ENCODE measurements at places on chromosomes 6 and 20.
A peak's percentile ranks its signal among the peaks of the same experiment; 100 is the strongest.

DNA sequence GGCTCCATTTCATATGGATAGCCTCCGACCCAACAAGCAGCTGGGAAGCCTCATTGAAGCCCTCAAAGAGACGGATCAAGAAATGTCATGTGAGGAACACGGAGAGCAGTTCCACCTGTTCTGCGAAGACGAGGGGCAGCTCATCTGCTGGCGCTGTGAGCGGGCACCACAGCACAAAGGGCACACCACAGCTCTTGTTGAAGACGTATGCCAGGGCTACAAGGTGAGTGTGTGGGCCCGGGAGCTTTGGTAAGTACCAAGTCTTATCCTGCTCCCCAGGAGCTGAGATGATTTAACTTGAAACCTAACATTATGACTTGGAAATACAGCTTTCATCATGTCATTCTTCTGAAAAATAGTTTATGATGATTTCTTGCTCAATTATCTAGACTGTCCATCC is 4.1 kb downstream of the TRIM38 start:
- DNase-seq: no peak

DNA sequence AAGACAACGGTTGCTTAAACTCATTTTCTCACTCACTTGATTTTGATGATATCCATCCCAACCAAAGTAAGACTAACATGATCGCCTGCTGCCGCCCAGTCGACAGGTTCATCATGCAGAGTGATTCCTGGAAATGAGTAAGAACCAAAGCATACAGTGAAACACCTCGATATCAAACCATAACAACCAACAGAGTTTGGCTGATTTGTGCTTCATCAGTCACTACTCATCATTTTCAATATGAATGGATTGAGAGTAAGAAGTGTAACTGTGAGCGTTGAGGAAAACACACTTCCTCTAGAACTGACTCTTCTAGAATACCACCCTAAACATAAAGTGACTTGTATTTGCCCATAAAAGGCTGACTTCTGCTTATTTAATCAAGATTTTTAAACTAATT is 29.2 kb upstream of the ALDH8A1 start:
- no peak for DNase-seq

DNA sequence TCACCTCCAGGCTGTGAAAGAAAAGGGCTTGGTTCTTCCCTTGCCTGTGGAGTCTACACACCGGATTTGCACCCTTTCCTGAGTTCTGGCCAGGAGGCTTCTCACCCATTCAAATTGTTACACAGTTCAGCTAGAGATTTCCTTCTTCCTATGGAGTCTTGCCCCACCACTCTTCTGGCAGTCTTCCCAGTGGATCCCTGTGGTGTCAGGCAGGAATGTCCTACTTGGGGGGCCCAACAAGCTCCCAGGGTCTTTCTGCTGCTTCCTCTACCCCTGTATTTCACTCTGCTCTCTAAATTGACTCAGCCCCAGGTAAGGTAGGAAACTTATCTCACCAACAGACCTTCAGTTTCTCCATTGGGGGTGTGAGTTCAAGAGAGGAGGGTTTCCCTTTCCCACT is 14.0 kb upstream of the CST9L start:
- DNase-seq: no peak

DNA sequence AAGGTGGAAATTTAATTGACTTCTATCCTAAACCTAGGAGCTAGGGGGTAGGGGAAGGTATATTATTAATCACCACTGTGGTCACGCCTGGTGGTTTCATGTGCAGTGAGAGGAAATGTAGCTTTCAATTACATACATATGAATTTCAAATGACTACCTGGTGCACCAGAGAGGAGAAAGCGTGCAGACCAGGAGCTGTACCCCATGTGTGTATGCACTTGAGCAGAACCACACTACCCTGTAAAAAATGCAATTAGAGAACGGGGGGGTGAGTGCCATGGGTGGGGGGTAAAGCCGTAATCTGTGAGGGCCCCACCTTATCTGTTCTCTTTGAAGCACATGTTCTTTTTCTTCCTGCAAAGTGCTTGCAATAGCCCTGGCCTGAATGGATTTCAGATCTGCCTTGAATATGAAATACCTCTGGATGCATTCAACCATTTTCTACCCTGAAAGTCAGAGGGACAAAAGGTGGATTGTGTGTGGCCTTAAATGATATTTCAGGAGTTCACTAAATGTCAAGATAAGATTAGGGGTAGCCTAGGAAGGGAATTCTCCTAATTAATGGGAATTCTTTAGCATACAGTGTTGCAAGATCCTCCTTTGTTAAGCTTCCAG is 30.9 kb upstream of the EDN3 start:
- DNase-seq: no peak

DNA sequence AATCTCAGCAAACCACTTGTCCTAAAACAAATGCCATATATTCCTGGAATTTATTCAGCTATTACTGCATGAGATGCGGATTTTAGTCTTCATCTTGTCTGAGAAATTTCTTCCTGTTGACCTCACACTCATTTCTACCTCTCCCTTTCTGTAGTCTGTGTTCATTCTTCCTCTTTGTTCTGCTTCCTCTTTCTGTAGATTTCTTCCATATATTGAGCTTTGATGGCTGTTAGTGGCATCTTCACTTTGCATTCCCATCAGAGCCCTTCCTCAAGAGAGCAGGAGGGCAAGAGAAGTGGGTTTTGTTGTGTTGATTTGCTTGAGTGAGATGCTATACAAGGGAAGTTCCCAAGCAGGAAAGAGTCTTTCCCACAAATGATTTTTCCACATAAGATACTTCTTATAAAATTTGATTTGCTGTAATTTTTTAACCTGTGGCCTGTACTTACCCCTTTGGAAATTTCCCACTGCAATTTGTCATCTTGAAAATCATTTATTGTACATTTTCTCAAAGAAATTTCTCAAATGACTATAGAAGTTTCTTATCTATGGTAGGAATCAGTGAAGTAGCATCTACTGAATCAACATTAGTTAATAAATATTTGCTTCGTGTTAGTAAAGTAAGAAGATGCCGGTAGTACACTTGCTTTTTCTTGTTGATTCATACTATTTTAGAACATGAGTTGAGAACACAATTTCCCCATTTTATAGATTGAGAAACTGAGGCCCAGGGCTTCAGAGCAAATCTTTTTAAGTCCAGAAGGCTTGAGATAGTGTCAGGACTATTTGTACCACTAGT is 43.8 kb downstream of the MAP3K4 start:
- DNase-seq: no peak

GRCh38 chr6:63307581-63308246 is 12.1 kb downstream of the LGSN start:
- DNase-seq: peak; percentile 64

DNA sequence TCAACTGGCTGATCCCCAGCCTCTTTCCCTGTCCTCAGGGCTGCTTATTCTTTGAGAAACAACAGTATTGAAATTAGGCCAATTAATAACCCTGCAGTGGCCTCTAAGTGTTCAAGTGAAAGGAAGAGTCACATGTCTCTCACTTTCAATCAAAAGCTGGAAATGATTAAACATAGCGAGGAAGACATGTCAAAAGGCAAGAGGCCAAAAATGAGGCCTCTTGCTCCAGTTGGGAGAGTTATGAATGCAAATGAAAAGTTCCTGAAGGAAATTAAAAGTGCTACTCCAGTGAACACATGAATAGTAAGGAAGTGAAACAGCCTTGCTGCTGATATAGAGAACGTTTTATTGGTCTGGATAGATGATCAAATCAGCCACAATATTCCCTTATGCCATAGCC is 131.5 kb downstream of the MACROD2 start:
- no peak for DNase-seq

DNA sequence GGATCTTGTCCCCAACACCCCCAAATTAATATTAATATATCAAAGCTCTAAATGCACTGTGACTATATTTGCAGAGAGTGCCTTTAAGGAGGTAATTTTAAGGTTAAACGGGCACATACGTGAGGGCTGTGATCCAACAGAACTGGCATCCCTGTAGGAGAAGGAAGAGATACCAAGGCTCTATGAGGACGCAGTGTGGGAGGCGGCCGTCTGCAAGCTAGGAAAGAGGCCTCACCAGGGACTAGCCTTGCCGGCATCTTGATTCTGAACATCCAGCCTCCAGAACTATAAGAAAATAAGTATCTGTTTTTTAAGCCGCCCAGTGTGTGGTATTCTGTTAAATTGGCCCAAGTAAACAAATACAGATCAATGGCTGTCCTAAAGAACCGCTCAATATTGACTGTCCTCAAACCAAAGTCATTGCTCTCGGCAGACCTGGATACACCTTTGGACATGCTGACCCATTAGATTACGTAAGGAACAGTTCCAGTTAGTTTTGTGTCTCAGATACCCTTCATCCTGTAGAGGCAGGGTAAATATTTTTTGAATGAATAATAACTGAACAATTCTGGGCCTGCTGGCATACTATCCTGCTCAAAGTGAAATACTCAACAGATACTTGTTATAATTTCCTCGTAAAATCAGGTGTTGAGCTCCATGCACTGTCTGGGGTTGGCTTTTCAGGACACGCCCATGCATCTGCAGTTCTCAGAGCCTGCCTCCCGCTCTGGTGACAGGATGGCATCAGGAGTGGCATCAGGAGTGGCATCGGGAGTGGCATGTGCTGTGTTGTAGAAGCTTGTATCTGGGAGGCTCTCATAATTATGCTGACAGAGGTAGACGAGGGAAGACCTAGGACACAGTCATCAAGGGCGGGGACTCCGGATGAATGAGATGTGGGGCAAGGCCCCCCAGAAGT is 6.3 kb downstream of the PRR18 start:
- peak; percentile 53 for DNase-seq

GRCh38 chr20:18004384-18005031 is 35.7 kb downstream of the MGME1 start:
- no peak for DNase-seq

DNA sequence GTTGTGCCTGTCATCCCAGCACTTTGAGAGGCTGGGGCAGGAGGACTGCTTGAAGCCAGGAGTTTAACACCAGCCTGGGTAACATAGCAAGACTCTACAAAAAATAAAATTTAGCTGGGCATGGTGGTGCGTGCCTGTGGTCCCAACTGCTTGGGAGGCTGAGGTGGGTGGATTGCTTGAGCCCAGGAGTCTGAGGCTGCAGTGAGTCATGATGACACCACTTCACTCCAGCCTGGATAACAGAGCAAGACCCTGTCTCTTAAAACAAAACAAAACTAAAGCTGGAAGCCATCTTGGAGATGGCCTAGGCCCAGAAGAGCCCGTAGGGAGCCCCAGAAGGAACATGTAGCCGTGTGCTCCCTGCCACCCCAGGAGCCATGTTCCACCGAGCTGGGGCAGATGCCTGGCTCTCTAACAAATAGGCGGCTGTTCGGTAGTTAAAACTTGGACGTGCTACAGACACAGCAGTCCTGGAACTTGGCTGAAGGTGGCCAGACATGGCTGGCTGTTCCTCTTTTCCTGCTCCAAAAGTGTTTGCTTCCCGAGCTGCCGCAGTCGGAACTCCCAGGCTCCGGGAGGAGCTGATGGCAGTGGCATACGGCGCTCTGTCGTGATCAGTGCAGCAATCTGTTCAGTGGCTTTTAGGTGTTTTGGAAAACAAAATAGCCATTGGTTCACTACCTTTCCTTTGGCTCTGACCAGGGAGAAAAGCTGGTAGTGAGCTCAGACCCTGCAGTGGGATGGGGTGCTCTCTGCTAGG is 37.0 kb downstream of the DYNLT1 start:
- DNase-seq: no peak

DNA sequence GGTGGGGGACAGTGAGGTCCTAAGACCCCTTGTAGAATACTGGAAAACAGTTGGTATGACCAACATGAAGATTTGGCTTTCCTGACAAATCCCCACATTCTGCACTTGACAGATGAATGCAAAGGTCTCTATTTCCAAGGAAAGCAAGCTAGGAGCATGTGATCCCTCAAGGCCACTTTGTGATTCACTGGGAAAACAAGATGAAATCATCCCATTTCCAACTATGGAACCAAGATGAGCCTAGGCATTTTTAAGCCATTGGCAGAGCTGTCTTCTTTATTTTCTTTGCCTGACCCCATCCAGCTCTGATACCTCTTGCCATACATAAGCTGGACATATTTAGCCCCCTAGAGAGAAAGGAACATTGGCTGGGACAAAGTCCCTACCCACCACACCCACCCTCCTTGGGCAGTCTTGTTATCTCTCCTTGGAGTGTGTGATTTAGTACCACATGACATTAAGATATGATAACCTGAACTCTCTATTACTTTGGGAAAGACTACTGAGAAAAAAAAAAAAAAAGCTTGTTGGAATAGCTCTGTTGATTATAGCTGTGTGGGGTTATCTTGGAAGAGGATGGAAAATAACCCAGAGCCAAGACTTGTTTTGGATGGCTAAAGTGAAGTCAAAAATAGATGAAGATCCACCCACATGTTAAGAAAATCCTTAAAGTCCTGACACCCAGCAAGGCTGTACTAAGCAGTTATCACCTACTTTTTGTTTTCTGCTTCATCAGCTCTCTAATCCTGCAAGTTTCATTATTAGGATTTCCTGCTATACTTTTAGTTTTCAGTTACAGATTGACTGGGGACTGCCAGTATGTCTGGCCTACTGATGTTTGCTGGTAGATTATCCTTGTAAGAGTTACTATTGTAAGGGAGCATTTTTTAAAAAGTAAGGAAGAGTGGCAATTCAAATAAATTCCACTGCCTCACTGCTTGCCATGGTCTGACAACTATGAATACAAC is 90.1 kb upstream of the PREP start:
- DNase-seq: peak; percentile 64

DNA sequence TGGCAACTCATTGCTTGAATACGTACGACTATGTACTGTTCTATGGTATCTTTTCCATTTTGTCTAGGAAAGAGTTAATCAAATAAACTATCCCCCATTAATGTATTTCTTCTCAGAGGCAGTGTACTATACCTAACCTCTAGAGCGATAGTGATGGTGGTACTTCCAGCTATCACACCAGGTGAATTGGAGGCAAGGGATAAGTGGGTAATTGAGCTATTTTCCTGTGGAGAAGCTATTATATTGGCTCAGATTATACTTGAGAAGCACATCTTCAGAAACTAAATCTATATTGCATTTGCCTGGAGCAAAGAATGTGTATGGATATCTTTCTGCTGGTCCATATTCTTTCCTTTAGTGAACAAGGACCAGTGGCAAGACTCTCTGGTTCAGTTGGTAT is 430.7 kb upstream of the KHDRBS2 start:
- no peak for DNase-seq

- DNase-seq: no peak
Observed at GRCh38 chr20:31803552-31804291, 15.4 kb upstream of the MYLK2 start.
